ENCODE measurements at places on chromosomes 5 and 9.
A peak's percentile ranks its signal among the peaks of the same experiment; 100 is the strongest.

DNA sequence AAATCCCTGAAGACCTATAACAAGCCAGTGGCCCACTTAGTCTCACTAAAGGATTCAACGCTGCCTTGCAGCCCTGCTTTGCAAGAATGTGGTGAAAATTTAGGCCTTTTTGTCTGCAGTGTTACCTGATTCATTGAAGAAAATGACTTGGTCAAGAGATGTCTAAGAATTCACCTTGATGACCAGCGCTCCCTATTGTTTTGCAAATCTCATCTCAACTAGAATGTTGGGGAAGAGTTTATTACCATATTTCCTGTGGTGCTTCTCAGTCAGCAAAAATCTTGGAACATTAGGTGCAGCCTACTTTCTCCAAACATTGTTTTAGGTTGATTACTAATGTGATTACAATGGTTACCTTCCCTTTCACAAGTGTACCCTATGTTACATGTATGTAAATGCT is 53.5 kb downstream of the PLK2 start:
- DNase-seq, result no peak

DNA sequence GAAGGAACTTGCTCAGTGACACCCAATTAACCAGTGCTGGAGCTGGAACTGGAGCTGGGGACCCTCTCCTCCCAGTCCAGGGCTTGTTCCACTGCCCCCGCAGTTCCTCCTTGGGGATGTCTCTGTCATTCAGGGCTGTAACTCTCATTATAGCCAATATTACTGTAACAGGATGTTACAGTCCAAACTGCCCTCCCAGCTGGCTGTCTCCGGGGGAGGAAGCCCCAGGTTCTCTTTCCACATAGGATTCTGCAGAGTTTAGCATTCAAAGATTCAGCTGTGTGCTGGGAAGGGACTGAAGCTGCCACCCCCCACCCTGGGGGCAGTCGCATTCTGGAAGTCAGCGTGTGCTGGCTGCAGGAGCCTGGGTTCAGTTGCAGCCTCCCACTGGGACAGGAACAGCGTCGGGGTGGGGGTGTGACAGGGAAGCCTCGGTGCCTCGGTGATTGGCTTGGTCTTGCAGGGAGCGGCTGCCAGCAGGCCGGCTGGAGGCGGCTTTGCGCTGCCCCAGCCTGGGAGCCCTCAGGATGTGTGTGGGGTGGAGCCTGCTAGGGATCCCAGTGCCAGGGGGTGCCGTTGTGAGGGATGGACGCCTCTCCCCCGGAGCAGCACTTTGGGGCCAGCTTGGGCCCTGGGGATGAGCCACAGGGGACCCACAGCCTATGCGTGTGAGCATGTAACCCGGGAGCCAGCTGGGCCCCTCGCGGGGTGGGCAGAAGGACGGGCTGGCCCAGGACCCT is 101.1 kb downstream of the RGS3 start:
- no peak for DNase-seq

DNA sequence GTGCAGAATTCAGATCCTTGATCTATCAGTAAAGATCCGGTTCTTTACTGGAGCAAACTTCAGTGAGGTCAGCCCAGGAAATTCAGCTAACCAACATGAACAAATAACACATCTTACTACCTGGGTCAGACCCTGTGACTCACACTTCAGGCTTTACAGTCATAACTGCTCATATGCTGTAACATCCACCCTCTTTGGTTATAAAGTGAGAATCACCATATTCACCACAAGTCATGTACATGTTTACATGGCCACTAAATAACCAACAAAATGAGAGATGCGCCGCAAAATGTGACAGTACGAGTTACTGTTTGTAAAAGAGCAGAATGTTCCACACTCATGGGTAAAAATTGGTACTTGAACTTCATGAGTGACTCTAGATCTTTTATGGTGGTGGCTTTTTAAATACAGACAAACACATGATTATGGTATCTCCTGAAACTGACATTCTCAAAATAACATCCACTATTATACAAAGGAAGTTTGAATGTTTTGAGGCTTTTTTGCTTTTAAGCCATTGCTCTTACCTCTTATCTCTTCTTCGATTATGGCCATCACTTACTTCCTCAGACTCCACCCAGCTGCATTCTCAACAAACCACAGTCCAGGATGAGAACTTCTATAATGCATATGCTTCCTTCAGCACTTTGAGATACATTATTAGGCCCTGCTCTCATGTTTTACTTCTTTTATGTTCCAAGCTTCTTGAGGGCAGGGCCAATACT is 516.6 kb downstream of the RAB3C start:
- peak; percentile 45 for DNase-seq

GRCh38 chr9:129852579-129852978 is 17.3 kb downstream of the USP20 start:
- no peak for DNase-seq

DNA sequence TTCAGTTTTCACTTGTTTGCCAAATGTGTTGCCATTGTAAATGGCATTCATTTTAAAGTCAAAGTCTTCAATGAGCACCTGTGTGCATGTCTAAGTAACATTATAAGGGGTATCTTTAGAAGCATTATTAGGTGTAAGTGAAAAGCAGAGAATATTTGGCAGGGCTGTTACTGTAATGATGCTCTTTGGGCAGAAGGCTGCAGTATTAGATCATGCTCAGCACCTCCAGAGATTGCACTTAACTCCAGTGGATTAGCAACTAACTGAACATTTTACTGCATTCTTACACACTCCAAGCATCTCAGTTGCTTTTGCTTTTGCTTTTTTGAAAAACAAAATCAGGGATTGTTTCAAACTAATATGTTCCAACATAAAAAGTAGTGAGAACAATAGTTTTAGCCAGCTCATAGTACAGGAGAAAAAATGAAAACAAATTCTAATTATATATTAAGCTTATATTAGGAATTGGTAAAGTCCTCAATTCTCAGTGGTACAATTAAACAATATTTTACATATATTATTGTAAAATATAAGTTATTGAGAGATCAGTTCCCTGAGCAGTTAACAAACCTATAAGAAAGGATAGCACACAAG is 1740.9 kb upstream of the CDH9 start:
- DNase-seq, result no peak

DNA sequence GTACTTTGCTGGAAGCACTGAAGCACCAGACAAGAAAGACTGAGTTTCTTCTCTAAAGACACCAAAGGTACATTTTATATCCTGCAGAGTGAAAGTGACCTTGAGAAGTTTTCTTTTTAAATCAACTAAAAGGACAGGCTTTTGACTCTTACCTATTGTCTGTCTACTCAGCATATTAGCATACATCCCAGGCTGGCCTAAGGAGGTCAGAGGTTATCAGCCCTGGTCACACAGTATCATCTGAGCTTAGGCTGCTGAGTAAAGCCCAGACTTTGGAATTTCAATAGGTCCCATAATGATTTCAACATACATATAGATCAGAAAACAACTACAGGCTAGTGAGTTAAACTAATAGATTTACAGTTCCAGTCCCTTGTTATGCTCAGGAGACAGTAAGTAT is 10.1 kb upstream of the CDH9 start:
- no peak for DNase-seq

DNA sequence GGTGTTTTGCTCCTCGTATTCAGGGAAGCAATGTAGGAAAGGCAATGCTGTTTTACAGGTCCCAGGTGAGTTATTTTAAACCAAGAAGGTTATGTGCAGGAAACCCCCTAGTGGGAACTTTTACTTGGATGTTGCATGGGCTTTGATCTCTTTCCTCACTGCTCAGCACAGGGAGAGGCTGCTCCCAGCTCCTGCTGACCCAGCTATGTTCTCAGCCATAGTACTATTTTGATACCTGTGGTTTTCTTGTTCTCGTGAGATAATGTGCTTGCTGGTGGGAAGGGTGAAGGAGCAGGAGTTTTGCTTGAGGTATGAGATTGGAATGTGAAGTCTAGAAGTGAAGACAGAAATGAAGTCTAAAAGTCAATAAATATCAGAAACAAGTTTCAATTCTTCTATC is 265.6 kb upstream of the FBXL7 start:
- no peak for DNase-seq

DNA sequence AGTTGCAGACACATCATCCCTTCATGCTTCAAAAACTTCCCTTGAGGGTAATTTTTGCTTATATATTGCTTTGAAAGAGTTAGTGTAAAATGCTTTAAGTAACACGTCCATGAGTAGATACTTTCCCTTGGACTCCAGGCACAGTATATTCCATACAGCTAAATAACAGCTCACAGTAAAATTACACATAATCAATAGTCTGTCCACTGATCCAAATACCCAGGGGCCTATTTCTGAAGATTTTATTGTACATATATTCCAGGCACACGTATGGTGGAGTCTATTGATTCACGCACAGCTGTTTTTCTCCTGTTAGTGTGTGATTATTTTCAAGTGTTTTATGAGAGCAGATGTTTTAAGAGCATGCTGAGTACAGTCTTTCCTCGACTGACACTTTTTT is 223.7 kb upstream of the GRAMD2B start:
- DNase-seq, result no peak

- DNase-seq, result no peak
Measured at GRCh38 chr9:126667190-126668055, 53.7 kb downstream of the LMX1B start.

GRCh38 chr9:120929229-120929791 is 2.7 kb upstream of the TRAF1 start:
- no peak for DNase-seq

- no peak for DNase-seq
Measured at GRCh38 chr9:78130004-78130403, 98.4 kb upstream of the GNAQ start.

GRCh38 chr5:178630475-178630930 is 3.7 kb upstream of the CLK4 start:
- DNase-seq, result no peak

- no peak for DNase-seq
Measured at GRCh38 chr9:98095401-98095800, 23.6 kb downstream of the TRIM14 start.

- no peak for DNase-seq
Measured at GRCh38 chr9:19379697-19380046, 364 bp downstream of the RPS6 start.

DNA sequence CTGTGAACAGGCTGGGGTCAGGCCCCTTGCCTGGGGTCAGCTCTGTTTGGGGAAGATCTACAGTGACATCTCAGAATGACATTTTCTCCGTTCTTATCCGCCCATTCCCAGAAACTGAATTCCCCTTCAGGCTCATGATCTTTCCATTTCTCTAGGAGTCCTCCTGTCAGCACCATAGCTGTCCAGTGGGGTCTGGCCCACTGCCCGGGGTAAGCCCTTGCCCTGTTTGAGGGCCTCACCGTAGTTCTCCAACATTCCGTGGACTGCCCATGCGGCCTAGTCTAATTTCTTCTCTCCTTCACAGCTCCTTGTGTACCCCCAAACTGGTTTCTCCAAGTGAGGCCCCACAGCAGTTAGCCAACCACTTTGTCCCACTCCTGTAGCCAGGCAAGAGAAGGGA is 68.4 kb downstream of the ENTREP1 start:
- DNase-seq, result no peak

GRCh38 chr9:93051680-93052089 is 6.8 kb upstream of the SUSD3 start:
- no peak for DNase-seq

GRCh38 chr5:123089914-123090660 is 1.0 kb downstream of the PRDM6 start:
- no peak for DNase-seq

GRCh38 chr9:132241483-132241839 is 79.6 kb downstream of the NTNG2 start:
- no peak for DNase-seq

DNA sequence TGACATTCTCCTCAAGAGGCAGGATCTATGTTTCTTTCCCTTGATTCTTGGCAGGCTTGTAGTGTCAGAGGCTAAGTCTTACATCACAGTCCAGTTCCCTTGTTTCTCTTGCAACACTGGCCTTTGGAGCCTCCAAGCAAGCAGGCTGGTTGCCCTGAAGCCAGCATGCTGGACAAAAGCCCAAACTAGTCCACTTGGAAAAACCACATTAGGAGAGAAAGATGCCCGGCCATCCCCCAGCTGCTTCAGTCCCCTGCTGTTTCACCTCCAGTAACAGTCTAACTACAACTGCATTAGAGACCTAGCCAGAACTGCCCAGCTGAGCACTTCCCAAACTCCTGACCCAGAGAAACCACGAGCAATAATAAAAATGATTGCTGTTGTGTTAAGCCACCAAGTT is 87.6 kb downstream of the ADAMTS6 start:
- no peak for DNase-seq

- no peak for DNase-seq
Measured at GRCh38 chr5:54669845-54670244, 152.3 kb downstream of the SNX18 start.

Measured in NK-92 treated with Interleukin-12 subunit alpha and Interleukin-12 subunit beta, amount 100 ng/mL, for 24 hours (cell line).